ENCODE measurements at places on chromosomes 7 and 10.

- no peak for DNase-seq
Measured at GRCh38 chr7:99733448-99733847, 1.5 kb downstream of the CYP3A7 start.

DNA sequence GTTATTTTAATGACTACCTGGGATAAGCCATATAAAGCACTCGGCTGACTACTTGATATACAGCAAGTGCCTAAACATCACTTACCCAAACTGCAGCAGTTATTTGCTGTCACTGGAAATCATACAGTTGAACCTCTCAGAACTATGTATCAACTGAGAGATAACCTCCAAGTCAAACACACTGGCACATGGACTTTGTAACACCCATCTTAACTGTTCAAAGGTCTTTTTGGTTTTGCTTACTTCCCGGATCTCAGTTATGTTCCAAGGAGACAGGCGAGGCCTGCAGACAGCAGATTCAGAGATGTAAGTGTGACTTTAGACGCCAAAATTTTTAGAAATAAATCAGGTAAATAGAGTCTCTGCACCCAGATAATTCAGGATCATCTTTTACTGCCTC is 34.6 kb upstream of the DAGLB start:
- DNase-seq, result no peak

DNA sequence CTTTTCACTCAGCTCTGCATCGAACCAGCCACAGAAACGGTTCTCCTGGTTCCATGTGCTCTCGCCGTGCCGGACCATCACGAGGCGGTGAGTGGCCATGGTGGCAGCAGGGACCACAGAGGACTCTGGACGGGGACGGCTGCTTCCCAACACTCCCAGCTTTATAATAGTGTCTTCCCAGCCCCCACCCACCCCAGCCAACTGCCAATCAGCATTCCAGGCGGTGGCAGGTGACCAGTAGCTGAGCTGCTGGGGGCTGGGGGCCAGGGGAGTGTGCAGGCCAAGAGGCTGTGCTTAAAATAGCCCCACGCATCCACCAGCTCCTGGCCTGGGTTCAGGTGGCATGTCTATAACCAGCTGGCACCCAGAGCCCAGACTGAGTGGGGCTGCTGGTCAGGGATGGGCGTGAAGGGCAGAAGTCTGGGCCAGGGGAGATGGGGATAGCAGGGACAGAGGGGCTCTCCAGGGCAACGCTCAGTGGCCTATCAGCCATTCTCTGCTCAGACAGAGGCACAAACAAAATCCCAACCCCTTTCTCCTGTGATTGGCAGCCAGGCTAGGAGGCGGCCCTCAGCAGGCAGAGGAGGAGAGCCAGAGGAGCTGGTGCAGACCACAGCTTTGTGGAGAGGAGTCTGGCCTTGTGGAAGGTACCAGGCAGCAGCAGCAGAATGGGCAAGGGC is at the start of gene PGAM2:
Gene PGAM2, minus strand, starts transcription at position 137 of the 680 bp plus-strand sequence. Its CDS starts 38 bp downstream, at position 99.
- no peak for DNase-seq

GRCh38 chr10:83083831-83084230 is 1055.5 kb upstream of the GHITM start:
- no peak for DNase-seq

DNA sequence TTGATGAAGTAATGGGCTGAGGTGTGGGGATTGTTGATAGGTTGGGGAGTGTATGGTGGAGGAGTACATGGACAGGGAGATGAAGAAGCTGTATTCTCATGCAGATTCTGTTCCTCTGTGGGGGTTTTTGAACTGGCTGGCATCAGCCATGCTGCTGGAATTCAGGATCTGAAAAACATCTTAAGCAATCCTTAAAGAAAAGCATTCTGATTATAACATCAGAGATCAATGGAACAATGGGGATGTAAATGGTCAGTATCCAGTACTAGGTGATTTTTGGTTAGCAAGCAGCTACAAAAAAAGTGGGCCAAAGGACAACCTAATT is 247.5 kb upstream of the GALNT17 start:
- DNase-seq, result no peak

DNA sequence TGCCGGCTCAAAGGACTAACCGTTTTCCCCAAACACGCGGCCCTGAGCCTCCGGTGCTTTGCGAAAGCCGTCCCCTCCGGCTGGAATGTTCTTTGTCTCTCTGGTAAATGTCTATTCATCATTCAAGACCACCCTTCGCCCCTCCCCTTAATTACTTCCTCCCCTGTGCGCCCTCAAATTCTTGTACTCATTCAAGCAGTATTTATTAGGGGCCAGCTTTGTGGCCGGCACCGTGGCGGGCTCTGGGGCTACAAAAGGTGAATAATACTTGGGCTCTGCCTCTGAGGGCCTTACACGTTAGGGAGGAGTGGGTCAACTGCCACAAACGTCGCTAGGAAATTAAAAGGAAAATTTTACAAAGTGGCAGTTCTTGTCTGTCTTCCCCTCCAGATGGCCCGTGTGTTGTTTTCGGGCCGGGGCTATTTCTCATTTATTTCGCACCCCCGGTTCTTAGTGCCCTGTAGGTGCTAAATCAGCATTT is 1.5 kb upstream of the MEST start:
- no peak for DNase-seq

- DNase-seq, result no peak
Measured at GRCh38 chr10:78338717-78339116, 305.1 kb downstream of the RPS24 start.

GRCh38 chr7:78212476-78213060 is 414.0 kb downstream of the PHTF2 start:
- DNase-seq, result no peak

DNA sequence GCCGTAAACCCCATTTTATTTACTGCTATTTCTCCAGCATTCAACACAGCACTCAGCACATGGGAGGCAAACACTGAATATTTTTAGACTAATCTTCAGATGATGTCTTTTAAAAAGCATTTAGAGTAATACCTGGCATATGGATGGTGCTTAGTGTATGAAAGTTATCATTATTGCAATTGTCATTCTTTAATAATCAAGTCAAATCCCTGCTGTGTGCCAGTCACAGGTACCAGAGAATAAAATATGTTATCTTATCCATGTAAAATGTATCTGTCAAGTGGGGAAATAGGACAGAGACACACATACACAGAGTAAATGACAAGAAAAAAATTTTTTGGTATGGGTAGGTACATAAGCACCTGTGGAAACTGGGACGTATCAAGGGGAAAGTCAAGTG is 18.5 kb downstream of the ANKRD22 start:
- DNase-seq, result no peak

- no peak for DNase-seq
Measured at GRCh38 chr10:119281581-119282071, 74.3 kb downstream of the GRK5 start.

GRCh38 chr7:130932088-130932487 is 198.1 kb upstream of the KLF14 start:
- DNase-seq, result no peak

- DNase-seq, result no peak
Measured at GRCh38 chr10:71939861-71940474, 24.2 kb upstream of the CHST3 start.

DNA sequence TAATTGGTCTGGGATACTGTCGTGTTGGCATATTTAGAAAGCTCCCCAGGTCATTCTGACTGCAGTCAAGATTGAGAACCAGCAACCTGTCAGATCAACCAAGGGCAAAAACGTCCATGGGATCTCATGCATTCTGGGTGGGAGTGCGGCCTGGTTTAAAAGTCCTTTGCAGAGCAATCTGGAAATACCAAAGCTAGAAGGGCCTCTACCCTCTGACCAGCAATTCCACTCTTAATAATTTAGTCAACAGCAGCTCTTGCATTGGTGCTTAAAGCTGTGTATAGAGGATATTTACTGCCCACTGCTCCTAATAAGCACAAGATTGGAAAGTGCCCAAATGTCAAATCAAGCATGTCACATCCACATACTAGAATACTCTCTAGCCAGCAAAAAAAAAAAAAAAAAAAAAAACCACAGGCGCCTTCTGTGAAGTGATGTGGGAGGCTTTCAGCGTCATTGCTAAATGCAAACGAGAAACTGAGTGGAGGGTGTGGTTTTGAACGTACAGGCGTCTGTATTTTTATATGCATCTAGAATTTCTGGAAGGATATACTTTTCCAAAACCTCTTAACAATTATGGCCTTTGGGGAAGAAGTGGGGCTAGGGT is 44.8 kb upstream of the HSPA12A start:
- DNase-seq, result no peak

- no peak for DNase-seq
Measured at GRCh38 chr7:155837126-155837479, 24.8 kb upstream of the SHH start.

DNA sequence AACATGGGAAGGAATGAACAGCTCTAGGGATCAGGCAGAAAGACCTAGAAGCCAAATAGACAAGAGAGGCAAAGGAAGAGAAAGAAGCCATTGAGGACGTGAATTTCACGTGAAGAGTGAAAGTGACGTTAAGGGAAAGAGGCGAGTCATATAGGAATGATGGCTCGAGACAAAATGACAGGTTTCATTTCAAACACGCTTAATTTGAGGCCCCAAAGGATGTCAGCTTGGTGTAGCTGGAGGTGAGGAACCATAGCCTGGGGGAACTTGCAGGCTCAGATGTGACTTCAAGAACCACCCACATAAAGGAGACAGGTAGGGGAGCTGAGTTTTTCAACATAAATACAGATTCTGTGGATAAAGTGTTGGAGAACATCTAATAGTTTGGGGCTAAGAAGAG is 84.3 kb upstream of the ATP6V0A4 start:
- DNase-seq, result no peak
